Hepatocyte (in vitro differentiated cells): ENCODE measurements at places on chromosomes 1 and 21. TPM values are rescaled to one million over a fixed set of nuclear protein-coding genes. Genes with fewer than 3 reads are reported as not detected.

Gene CACNA1S
- total RNA-seq, result 0.04 TPM in 1 of 2 replicates, not detected in the other

GRCh38 chr1:245578308-245578707 lies 423.5 kb downstream of the KIF26B start:
- H3K36me3 ChIP-seq, result no peaks in the 10 kb centered on the region
- H3K4me3 ChIP-seq, result no peak overlapping the region
- H3K27me3 ChIP-seq, result no peaks in the 10 kb centered on the region
- peaks cover 9% of the 10 kb centered on the region for H3K4me1 ChIP-seq
- no peak for DNase-seq

Gene PLCH2
- 0.48 and 1.3 TPM in 2 replicates for total RNA-seq

Gene TAL1
- 0.08 and 0.13 TPM in 2 replicates for total RNA-seq
